GM03348 (cell line): ENCODE measurements at places on chromosomes 11 and 22.
A peak's percentile ranks its signal among the peaks of the same experiment; 100 is the strongest.

GRCh38 chr22:48752451-48753380, 1075.0 kb downstream of the BRD1 start:
- DNase-seq: peak; percentile 9

DNA sequence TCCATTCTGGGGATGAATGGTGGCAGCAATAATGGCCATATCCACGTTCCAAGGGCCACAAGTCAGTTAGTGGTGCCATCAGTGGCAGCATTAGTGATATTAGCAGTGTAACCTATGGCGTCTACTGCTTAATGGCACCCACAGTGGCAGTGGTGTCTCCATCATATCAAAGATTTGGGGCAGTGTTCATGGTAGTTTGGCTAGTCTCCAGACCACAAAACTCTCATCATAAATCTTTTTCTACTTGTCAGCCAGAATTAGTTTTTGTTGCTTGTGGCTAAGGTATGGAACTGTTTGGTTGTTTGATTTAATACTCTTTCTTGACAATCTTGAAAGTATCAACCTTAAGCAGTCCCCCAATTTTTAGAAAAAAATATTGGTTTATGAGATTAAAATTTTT, 45.1 kb upstream of the DEUP1 start:
- DNase-seq: no peak

DNA sequence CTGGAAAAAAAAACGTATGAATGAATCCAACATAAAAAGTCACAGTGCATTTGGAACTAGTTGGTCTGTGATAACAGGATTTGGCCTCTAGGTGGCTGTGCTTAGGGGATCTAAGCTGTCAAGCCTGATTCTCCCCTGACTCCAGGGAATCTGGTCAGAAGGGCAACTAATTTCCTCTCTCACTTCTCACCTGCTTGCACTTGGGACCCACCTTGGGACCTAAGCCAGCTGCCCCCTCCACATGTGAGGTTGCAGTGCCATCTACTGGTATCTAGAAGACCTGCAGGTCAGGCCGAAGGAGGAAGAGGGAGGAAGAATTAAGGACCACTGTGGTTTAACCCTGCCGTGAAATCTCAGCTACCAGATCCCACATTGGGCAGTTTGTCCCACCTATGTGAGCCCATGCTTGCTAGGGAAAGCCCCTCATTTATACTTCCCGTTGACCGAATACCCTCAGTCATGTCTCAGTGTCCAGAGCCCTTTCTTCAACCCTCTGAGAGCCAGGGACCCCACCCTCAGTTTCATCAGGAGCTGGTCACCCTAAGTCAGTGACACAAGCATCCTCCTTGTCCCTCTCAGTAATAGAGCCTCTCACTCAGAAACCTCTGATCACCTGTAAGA, 33.2 kb upstream of the CAVIN3 start:
- peak; percentile 56 for DNase-seq

- no peak for DNase-seq
Observed at GRCh38 chr22:27108425-27109114, 451.2 kb downstream of the MIAT start.

DNA sequence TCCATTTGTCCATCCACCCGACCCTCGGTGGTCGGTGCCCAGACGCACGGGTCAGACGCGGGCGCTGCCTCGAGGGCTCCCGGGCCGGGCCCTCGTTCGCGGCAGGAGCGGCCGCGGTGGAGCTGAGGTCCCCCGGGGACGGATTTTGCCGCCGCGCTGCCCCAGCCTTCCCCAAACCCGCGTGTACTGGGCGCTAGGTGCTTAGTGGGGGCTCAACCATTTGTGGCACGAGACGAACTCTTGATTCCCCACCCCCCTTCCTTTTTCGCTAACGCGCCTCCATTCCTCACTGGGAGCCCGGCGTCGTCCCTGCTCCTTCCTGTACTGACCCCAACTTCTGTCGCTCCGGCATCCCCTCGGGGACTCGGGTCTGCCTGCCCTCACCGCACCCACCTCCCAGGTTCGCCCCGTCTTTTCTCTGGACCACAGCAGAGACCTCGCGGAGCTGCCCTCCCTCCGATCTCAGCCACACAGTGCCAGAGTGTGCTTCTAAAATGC, 789 bp upstream of the CBX7 start:
- no peak for DNase-seq

GRCh38 chr22:19912271-19912999, 29.1 kb upstream of the COMT start:
- no peak for DNase-seq

- no peak for DNase-seq
Observed at GRCh38 chr22:22616636-22617035, 27.8 kb upstream of the GGTLC2 start.

DNA sequence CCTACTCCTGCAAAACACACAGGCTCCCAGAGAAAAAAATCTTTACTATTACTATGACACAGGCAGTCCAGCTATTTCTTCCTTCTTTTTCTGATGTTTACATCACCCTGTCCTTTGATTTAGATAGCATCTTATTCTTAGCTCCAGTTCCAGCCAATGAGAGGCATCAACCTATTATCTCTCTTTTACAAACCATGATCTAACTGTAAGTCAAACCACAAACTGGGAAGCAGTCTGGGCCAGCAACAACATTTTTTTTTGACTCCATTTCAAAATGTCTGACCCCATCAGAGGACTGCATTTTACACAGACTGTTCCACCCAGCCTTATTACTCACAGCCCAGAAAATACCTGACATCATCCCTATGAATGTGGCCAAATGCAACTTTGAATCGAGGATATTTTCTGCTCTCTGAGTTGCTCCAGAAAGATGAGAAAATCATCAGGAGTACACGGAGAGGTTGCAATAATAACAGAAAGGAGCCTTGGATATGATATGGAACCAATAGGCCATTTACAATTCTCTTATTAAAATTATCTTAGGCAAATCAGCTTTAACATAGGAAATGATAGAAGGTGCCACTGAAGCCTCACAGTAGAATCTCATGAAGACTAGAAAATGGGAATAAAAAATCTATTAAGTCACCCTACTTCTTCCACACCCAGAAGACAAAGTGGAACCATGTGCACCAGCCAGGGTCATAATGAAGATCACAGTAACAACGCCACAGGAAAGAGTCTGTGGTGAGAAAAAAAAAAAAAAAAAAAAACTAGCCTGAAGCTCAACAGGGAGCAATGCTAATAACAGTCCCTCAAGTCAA, 21.2 kb downstream of the TBRG1 start:
- DNase-seq: peak; percentile 77

- DNase-seq: no peak
Observed at GRCh38 chr22:21719024-21719423, 16.6 kb downstream of the YPEL1 start.
